ENCODE measurements at places on chromosomes 7 and 10.

DNA sequence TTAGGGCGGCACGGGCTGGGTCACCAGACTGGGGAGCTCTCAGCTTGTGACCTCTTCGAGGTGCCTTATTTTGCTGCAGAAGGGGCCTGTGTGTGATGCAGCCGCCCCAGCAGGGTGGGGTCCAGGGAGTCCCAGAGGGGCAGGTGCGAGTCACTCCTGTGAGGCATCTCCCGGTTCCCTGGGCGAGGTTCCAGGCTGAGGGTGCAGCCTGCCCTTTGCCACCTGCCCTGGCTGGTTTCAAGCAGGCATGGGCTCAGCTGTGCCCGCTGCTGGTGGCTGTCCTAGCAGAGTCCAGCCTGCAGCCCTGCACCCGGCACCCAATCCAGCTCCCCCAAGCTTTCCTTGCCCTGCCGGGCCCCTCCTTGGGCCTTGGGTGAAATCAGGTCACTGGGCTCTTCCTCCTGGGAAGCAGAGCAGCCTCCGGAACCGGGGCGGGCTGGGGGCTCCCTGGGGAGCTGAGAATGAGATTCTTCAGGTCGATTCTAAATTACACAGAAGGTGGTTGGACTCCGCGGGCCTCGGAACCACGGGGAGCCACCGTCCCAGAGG, 64.8 kb downstream of the PWWP2B start:
- no peak for DNase-seq

DNA sequence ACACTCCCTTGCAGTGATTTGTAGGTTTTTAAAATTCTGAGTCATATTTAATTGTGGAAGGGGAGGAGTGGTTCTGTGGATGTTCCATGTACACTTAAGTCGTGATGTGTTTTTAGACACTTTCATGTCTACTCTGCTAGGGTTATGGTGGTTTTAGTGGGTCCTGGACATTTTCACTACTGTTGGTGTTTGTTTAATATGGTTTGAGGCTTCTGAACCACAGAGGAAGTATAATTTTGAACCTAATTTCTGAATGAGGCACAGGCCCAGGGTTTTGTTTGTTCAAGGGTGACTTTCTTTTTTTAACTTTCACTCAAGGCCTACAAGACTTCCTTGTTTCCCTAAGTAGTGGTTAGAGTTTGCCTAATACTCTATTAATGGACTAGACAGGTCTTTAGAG, 13.3 kb downstream of the SLC26A5 start:
- DNase-seq, result no peak

DNA sequence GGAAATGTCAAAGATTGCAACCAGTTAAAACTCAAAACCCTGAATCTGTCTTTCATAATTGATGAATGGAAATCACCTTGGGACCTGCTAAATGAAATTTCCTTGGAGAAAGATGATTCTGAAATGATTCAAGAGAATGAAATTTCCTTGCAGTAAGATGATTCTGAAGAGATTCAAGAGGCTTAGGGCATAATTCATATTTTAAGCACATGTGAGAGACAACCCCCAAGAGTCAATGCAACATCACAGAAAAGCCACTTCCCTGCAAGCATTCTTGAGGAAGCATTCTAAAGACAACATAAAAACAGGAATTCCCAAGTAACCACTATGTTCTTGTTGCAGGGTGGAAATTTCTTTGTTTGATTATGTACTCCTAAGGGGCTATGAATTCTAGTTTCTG, 113.7 kb downstream of the RELN start:
- no peak for DNase-seq

DNA sequence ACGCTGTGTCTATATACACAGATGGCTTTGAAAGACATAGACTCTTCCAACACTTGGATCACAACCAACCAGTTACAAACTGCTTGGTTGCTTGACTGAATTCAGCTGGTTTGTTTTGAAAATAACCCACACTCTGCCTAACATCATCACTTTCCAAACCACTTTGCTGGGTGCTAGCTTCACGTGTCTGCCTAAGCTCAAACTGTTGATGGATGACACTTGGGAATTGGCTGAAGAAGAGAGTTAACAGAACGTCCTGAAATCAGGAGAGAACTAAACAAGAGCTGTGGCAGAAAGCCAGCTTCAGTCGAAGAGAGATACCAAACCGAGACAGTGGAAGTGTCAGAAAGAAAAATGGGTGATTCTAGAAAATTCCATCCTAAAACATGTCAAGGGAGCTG, 420.8 kb upstream of the AUTS2 start:
- peak; percentile 20 for DNase-seq

GRCh38 chr10:78290131-78290750, 256.6 kb downstream of the RPS24 start:
- no peak for DNase-seq

GRCh38 chr10:60508831-60509230, 119.2 kb upstream of the ANK3 start:
- DNase-seq, result no peak

DNA sequence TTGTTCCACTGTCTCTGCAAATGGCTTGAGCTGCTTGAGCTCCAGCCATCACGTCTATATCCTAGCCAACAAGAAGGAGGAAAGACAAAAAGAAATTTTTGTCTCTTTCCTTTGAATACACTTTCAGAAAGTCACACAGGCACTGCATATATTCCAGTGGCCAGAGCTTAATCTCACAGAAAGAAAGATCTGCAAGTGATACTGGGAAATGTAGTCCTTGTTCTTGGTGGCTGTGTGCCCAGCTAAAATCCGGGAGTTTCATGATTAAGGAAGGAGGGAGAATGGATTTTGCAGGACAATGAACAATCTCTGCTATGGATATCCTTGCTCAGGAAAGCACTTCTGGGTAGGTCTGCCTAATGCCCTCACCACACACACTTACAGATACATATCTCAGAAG, 19.5 kb upstream of the DLG5 start:
- no peak for DNase-seq

GRCh38 chr10:515674-516073, 173.8 kb downstream of the DIP2C start:
- no peak for DNase-seq

DNA sequence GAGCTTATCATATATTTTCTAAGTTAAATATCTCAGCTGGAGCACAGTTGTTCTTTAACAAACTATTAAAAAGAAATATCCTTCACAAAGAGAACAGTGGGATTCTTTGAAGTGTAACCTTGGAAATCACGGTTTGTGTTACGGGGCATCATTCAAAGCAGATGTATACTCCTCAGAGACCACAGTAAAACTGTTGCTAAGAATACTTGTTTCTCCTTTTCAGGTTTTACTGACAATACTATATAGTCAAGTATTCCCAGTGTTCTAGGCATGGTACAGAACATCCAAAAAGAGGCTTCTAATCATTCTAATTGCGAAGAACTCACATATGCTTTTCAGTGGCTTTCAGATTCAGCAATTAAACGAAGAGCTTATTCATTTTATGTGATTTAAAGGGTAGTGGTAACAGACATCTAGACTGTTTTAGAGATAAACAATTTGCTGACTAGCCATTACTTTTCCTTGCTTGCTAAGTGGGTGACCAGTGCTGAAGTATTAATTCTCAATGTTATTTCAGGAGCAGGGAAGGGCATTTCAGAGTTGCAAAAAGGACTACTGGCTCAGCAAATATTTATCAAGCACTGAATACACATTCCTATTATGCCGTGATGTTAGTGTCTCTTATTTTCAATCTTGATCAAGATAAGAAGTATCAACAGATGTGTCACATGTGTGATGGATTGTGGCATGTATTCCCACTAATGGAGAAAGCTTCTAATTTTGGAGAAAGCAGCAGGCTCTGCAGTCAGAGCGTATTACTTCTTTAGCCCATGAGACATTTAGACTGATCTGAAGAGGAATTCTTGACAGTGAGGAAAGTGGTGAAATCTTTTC, 236.8 kb downstream of the RNLS start:
- peak; percentile 11 for DNase-seq

GRCh38 chr10:11478807-11479206, 132.6 kb downstream of the USP6NL start:
- DNase-seq, result no peak

GRCh38 chr7:11485636-11486035, 346.4 kb downstream of the THSD7A start:
- DNase-seq, result no peak

DNA sequence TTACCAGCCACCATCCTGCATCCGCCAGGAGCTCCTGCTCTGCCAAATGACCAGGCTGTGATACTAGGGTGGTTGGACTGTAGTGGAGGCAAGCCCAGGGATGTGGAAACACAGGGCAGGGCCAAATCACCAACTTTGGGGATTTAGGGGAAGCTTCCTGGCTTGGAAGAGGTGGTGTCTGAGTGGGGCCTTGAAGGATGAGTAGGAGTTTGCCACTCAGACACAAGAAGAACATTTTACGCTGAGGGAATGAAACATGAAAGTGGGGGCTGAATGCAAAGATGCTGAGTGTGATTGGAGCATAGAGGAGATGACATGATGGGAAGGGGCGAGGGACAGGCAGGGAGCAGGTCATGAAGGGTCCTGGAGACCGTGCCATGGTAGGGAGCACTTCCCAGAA, 329.5 kb downstream of the RPS24 start:
- no peak for DNase-seq

DNA sequence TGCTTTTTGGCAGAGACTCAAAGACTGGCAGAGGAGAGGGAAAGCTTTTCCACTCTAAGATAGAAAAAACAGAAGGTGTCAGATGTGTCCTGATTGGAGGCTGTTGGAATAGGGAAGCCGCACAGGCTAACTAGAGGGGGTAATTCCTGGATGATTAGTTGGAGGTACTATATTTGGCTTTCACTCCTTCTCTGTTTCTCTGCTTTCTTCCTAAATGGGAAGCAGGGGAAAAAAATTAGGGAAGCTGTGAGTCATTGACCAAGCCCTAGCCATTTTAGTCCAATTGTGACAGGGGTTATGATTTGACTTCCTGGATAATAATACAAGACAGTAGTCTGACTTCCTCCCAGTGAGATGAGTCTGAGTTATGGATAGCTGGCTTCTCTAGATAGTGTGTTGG, 475.2 kb upstream of the CELF2 start:
- no peak for DNase-seq

- peak; percentile 34 for DNase-seq
Measured at GRCh38 chr7:95102662-95103061, 195.3 kb downstream of the PPP1R9A start.

DNA sequence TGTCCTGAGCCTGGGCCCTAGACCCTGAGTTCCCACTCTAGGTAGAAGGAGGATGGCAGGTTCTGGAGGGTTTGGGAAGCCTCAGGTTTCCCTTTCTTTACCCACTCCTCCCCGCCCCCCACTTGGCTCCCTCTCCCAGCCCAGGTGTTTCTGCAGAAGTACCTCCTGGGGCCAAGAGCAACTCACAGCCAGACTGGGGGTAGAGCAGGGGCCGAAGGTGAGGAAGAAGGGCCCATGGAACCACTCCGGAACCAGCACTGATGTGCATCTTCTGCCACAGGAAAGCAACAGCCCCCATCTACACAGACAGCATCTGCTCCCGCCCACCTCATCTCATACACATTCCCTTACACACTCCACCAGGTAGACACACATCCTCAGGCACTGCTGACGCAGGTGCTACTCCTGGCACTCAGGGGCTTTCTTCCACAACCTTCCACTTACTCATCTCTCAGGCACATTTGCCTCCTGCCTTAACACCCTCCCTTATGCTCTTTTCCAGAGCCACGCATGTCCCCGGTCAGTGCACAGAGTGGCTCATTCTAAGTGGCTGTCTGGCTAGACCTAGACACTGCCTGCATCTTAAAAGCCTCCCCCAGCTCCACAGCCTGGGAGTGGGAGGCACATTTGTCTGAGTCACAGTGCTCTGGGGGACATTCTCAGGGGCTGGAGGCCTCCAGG, 1.8 kb downstream of the EPHB6 start:
- no peak for DNase-seq

- DNase-seq, result peak; percentile 30
Measured at GRCh38 chr10:52455098-52455497, 141.0 kb downstream of the DKK1 start.

DNA sequence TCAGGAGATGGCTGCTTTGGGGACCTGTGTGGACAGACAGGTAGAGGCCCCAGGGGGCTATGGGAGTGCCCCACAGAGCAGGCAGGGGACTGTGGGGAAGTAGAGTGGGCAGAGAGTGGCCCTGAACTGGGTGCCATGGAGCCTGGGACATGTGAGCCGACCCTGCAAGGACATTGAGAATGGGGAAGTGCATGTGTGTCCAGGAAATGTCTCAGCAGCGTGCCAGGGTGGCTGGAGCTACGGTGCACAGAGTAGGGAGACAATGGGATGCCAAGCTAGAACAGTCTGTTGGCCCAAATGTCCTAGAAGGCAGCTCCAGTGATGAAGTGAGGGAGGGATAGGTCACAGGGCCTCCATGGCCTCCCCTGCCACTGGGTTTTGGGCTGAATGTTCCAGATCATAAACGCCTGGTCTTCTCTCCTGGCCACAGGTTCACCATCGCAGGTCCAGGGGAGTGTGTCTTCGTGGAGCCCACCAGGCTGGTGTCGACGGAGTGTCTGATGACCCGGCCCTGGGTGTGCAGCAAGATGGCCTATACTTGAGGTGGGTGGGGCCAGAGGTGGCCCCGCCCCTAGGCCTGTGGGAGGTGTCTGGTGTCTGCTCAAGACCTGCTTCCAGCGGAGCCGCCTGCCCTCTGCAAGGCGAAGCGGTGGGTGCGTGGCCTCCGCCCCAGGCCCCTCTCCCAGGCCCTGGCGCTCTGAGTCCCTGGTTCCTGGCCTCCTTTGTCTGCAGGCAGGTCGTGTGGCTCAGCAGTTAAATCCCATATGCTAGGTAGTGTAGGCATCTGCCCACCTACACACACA, 20.5 kb downstream of the CLEC2L start:
- no peak for DNase-seq

- peak; percentile 81 for DNase-seq
Measured at GRCh38 chr10:89032141-89032891, 41.7 kb downstream of the FAS start.

DNA sequence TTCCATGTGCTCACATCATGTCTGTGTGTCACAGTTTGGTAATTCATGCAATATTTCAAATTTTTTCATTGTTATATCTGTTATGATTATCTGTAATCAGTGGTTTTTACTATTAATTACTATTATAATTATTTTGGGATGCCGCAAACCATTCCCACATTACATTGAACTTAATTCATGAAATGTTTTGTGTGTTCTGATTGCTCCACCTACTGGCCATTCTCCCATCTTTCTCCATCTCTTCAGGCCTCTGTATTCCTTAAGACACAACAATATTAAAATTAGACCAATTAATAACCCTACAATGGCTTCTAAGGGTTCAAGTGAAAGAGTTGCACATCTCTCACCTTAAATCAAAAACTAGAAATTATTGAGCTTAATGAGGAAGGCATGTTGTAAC, 398.5 kb downstream of the PCDH15 start:
- peak; percentile 1 for DNase-seq

DNA sequence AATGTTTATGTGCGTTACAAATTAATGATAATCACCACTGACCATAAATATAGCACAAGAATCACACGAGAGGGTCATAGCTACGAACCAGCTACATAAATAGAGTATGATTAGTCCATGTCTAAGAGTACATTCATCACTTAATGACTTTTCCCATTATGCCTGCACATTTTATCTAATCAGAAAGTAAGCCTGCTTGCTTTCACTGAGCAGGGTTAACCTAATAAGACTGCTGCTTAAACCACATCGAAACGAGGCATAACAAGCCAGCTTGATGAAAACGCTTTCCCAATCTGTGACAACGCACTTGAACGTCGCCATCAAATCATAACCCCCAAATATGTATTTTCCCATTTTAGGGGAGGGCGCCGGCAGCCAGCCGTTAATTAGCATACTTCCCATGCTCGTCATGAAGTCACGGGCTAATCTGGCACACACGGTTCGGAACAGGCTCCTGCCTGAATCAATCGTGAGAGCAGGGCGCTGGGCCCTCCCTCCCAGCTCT, 71.5 kb downstream of the EBF3 start:
- DNase-seq, result no peak

Measured in astrocyte (in vitro differentiated cells and primary cell).